ENCODE measurements at places on chromosomes 11 and 22.

GRCh38 chr11:13228572-13228971, 49.0 kb upstream of the BMAL1 start:
- DNase-seq, result no peak

GRCh38 chr22:35418731-35419130, 18.8 kb downstream of the MCM5 start:
- no peak for DNase-seq

- peak; percentile 78 for DNase-seq
Measured at GRCh38 chr11:128848815-128849455, 18.2 kb downstream of the KCNJ1 start.

GRCh38 chr11:33674035-33674814, 26.4 kb downstream of the C11orf91 start:
- DNase-seq, result no peak

- DNase-seq, result no peak
Measured at GRCh38 chr22:17265649-17266248, 46.5 kb upstream of the ADA2 start.

DNA sequence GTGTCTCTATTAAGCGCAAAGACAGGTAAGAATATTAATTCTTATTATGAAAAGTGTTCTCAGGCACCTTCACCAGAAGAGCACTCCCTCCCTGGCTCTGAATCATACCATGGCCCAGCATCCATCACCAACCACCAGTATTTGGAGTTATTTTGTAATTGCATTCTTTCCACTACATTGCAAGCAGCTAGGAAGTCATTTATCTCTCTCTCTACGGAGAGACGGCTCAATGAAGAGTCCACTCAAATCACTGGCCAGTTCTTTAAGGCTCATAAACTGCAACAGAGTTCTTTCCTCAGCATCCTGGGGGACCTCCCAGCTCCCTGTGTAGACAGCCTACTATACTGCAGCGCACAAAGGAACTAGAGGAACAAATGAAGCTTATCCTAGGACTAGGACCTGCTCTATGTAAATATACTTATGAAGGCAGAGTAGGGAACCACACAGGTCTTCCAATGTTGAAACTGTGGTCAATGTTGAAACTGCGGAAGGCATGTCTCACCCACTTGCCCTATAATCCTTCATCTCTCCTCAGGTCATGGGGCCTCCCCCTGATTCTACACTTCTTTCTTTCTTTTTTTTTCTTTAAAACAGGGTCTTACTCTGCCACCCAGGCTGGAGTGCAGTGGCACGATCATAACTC, 63.4 kb downstream of the AAMDC start:
- no peak for DNase-seq

DNA sequence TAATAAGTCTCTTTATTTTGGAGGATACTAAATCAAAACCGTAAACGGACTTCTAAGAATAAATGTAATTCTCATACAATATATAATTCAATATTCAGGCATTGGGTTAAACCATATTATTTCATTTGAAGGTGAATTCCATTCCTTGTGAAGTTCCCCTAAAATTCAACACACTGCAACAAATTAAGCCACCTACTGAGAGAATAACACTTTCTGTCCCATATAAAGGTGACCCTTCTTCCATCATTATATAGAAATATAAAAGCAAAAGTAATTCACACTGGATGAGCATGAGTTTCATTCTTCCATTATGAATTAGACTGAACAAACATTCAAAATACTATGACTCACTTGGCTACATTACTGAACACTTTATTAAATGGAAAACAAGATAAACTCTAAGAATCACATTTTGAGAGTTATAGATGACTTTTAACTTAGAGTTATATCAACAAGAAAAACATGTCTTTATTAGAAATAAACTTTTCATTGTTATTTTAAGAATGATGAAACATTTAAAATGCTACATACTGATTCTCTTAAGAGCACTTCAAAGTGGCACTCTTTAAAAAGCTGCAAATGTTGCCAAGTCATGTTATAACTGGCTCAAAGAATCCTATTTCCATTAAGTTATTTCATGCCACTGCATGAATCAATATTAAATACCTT, 2.8 kb downstream of the SESN3 start:
- no peak for DNase-seq

DNA sequence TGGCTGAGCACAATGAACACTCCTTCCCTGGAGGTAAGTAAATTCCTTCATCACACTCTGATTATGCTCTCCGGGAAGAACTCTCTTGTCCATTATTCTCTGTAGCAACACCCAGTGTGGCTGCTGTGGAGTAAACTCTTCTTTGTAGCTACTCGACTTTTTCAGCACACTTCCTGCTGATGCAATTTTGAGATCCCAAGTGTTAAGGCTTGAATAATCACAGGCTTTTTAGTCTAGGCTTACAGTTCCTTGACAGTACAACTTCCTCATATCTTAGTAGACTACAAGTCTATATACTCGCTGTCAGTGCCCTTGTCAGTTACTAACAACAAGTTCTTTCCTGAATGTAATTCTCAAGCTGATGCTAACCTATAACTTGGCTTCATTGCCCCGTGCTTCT, 301.8 kb upstream of the API5 start:
- no peak for DNase-seq

DNA sequence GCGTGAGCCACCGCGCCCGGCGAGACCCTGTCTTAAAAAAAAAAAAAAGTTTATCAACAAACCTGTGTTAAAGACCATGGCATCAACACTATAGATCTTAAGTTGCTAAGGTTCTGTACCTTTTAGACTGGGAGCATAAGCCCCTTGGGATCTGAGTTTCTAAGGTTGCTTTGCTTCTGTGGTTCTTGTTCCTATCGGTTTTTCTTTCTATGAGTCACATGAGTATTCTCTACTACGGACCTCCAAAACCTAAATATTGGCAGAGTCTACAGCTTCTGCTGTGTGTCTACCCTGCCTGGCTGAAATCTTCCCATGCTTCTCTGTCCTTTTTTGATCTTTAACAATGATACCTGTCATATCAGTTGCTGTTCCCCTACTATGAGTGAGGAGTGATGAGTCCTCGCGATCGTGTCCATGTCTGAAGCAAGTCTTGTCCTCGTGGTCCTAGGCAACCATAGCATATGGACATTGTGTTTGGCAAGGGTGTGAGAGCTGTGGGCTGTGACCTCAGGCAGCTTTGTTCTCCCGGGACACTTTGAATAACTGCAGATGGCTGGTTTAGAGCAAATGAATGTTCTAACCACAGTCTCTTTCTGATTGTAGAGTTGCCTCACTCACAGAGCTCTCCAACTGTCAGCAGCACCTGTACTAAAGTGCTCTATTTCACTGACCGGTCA, 9.0 kb upstream of the DLAT start:
- no peak for DNase-seq

- no peak for DNase-seq
Measured at GRCh38 chr22:44365832-44366231, 53.1 kb upstream of the SHISAL1 start.

GRCh38 chr22:42282943-42283277, 12.5 kb upstream of the TCF20 start:
- DNase-seq, result peak; percentile 49

DNA sequence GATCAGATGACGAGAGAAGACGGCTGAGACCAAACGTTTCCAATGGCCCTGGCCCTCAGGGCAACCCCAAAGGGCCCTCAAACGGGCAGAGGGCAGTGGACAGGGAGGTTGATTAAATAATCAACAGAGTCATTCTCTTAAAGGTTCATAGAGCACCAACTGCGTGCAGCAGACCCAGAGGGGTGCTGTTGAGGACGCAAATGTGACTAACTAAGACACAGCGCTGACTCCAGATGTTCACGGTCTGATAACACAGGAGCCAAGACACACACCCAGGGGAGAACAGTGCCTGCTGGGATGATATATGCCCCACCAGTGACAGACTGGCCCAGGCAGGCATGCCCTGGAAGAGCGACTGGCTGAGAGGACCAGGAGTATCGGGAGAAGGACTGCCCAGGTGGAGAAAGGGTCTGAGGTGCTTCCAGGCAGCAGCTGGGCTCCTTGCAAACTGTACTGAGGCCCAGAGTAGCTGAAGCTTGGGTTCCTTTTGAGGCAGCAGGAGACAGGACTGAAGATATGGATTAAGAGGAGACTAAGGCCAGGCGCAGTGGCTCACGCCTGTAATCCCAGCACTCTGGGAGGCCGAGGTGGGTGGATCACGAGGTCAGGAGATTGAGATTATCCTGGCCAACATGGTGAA, 7.7 kb downstream of the VWCE start:
- DNase-seq, result no peak

DNA sequence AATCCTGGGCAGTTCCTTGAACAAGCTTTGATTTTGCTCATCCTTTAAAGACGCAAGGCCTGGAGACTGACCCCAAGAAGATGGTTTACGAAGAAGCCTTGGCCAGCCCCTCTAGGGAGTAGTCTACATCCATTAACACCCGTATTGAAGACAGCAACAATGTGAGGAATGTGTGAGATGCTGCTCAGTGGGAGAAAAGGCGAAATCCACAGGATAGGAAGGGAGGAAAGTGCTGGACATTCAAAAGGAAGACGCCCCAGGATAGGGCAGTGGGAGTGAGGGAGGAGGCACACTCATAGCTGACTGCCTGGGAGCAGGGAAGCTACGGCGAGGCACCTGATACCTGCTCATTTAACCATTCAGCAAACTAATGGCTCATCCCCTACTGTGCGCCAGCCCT, 114.1 kb downstream of the RRAS2 start:
- DNase-seq, result no peak

GRCh38 chr11:106828976-106829375, 189.3 kb downstream of the GUCY1A2 start:
- no peak for DNase-seq
